GM23338 (cell line): ENCODE measurements at places on chromosomes 11 and 22. TPM values are rescaled to one million over a fixed set of nuclear protein-coding genes. Genes with fewer than 3 reads are reported as not detected.

The SGSM1 gene
- 3.0 and 5.4 TPM in 2 replicates for polyA plus RNA-seq

The DEAF1 gene
- polyA plus RNA-seq = 47.8 and 49.3 TPM in 2 replicates

The KRTAP5-10 gene
- polyA plus RNA-seq = not detected in 2 replicates

The SIK2 gene
- 2.3 and 2.6 TPM in 2 replicates for polyA plus RNA-seq

The CASP5 gene
- polyA plus RNA-seq = 0.17 TPM in 1 of 2 replicates, not detected in the other

The OR51A2 gene
- polyA plus RNA-seq = not detected in 2 replicates

The OR52A1 gene
- 0.73 and 0.82 TPM in 2 replicates for polyA plus RNA-seq

The CRYBA4 gene
- 1.2 and 1.5 TPM in 2 replicates for polyA plus RNA-seq

The SELENOO gene
- polyA plus RNA-seq = 6.8 and 8.6 TPM in 2 replicates

The TMEM191B gene
- 5.3 and 8.3 TPM in 2 replicates for polyA plus RNA-seq

The PLAAT5 gene
- polyA plus RNA-seq = 7.5 and 7.7 TPM in 2 replicates

The APOL5 gene
- polyA plus RNA-seq = not detected in 2 replicates

The CCDC117 gene
- polyA plus RNA-seq = 23.9 and 24.0 TPM in 2 replicates

The BDNF gene
- 4.2 and 5.2 TPM in 2 replicates for polyA plus RNA-seq

The CD3E gene
- not detected in 2 replicates for polyA plus RNA-seq

The SAC3D1 gene
- polyA plus RNA-seq = 21.6 and 21.8 TPM in 2 replicates

The PRR33 gene
- polyA plus RNA-seq = not detected in 2 replicates

The OR51E1 gene
- polyA plus RNA-seq = not detected in 2 replicates

The MS4A7 gene
- polyA plus RNA-seq = not detected in 2 replicates

The KRTAP5-7 gene
- not detected in 2 replicates for polyA plus RNA-seq

The TENM4 gene
- 5.0 and 7.3 TPM in 2 replicates for polyA plus RNA-seq

The PCNX3 gene
- polyA plus RNA-seq = 7.3 and 8.7 TPM in 2 replicates

The SCUBE1 gene
- 0.52 and 0.81 TPM in 2 replicates for polyA plus RNA-seq

The GGT5 gene
- not detected in 2 replicates for polyA plus RNA-seq

The INSC gene
- polyA plus RNA-seq = 0.97 and 1.1 TPM in 2 replicates

The MLC1 gene
- not detected in 2 replicates for polyA plus RNA-seq

The NOX4 gene
- 1.9 TPM in 2 replicates for polyA plus RNA-seq

The OR8K3 gene
- polyA plus RNA-seq = not detected in 2 replicates

The OR8B3 gene
- polyA plus RNA-seq = not detected in 2 replicates

The SMTN gene
- 32.2 and 34.0 TPM in 2 replicates for polyA plus RNA-seq

The FOLH1 gene
- polyA plus RNA-seq = 0.23 and 0.32 TPM in 2 replicates

The XPNPEP3 gene
- polyA plus RNA-seq = 10.4 and 11.6 TPM in 2 replicates

The CALCB gene
- polyA plus RNA-seq = 9.2 and 9.5 TPM in 2 replicates

The GUCY1A2 gene
- polyA plus RNA-seq = 0.17 and 0.36 TPM in 2 replicates

The CRYBB2 gene
- polyA plus RNA-seq = 0.26 TPM in 1 of 2 replicates, not detected in the other

The RAG2 gene
- not detected in 2 replicates for polyA plus RNA-seq

The BLID gene
- not detected in 2 replicates for polyA plus RNA-seq

The P2RY6 gene
- 0.40 TPM in 1 of 2 replicates, not detected in the other for polyA plus RNA-seq

The SERPINH1 gene
- polyA plus RNA-seq = 238 and 269 TPM in 2 replicates

The SYT12 gene
- polyA plus RNA-seq = 0.92 TPM in 2 replicates

The OR52E8 gene
- not detected in 2 replicates for polyA plus RNA-seq

The KCNJ5 gene
- polyA plus RNA-seq = not detected in 2 replicates

The MS4A8 gene
- not detected in 2 replicates for polyA plus RNA-seq

The VEGFB gene
- 20.8 and 24.6 TPM in 2 replicates for polyA plus RNA-seq

The F2 gene
- 0.31 TPM in 1 of 2 replicates, not detected in the other for polyA plus RNA-seq

The PRG2 gene
- not detected in 2 replicates for polyA plus RNA-seq
